Activated CD4-positive, alpha-beta T cell treated with anti-CD3 and anti-CD28 coated beads, Interleukin-2, amount 10 ng/mL, durations not matched to agents 24 days and 14 days (primary cell): ENCODE measurements at places on chromosomes 12 and 14.

GRCh38 chr12:153080-153746 lies 60.7 kb downstream of the SLC6A12 start:
- no peaks in the 10 kb centered on the region for H3K4me1 ChIP-seq
- H3K27me3 ChIP-seq: no peaks in the 10 kb centered on the region
- H3K36me3 ChIP-seq: no peaks in the 10 kb centered on the region
- no peak overlapping the region for H3K4me3 ChIP-seq

- H3K27me3 ChIP-seq: peaks cover 25% of the 10 kb centered on the region
- H3K4me1 ChIP-seq: peaks cover 10% of the 10 kb centered on the region
- H3K27ac ChIP-seq: no peak within 1 kb of the TSS
- H3K36me3 ChIP-seq: no peaks in the 10 kb centered on the region
Measured at GRCh38 chr12:122182887-122183587, at the start of gene LRRC43. LRRC43 (plus strand) TSS chr12:122183123; CDS start chr12:122183145, 22 bp downstream.

GRCh38 chr14:34081576-34082136 lies 130.8 kb upstream of the EGLN3 start:
- no peak overlapping the region for H3K4me3 ChIP-seq
- H3K27ac ChIP-seq: no peak overlapping the region
- no peaks in the 10 kb centered on the region for H3K36me3 ChIP-seq
- no peak for DNase-seq

DNA sequence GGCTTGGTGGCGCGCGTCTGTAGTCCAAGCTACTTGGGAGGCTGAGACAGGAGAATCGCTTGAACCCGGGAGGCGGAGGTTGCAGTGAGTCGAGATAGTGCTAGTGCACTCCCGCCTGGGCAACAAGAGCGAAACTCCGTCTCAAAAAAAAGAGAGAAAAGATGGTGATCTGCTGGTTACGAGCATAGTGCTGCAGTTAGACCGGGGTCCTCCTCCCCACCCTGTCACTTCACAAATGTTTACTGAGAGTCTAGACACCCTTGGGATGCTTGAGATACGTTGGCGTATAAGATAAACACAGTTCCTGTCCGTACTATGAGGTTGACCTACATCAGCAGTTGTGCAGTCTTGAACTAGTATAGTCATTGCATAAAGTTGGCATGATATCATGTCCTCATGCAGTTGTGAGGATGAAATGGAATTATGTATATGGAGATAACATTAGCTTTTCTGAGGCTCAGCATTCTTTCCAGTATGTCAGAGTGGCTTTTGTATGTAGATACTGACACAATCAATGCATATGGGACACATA lies 787 bp downstream of the ACAD10 start:
- DNase-seq: no peak
- peaks cover 28% of the 10 kb centered on the region for H3K4me1 ChIP-seq
- H3K36me3 ChIP-seq: peaks cover 22% of the 10 kb centered on the region
- no peaks in the 10 kb centered on the region for H3K27me3 ChIP-seq
- H3K4me3 ChIP-seq: peak overlapping the region; percentile 99

- H3K4me1 ChIP-seq: no peaks in the 10 kb centered on the region
- H3K36me3 ChIP-seq: no peaks in the 10 kb centered on the region
- H3K27me3 ChIP-seq: peaks cover 14% of the 10 kb centered on the region
- no peak overlapping the region for H3K4me3 ChIP-seq
- no peak overlapping the region for H3K27ac ChIP-seq
- no peak for DNase-seq
Measured at GRCh38 chr12:113486722-113487121, 15.1 kb upstream of the LHX5 start.

GRCh38 chr14:65433157-65433556 lies 20.6 kb downstream of the FUT8 start:
- no peak for DNase-seq
- peaks cover 51% of the 10 kb centered on the region for H3K4me1 ChIP-seq
- peak overlapping the region; percentile 77 for H3K27ac ChIP-seq
- no peaks in the 10 kb centered on the region for H3K27me3 ChIP-seq
- peak overlapping the region; percentile 15 for H3K4me3 ChIP-seq

- DNase-seq: no peak
- no peak overlapping the region for H3K4me3 ChIP-seq
- H3K36me3 ChIP-seq: no peaks in the 10 kb centered on the region
- H3K27ac ChIP-seq: no peak overlapping the region
Measured at GRCh38 chr14:78840898-78841297, 670.7 kb downstream of the NRXN3 start.

DNA sequence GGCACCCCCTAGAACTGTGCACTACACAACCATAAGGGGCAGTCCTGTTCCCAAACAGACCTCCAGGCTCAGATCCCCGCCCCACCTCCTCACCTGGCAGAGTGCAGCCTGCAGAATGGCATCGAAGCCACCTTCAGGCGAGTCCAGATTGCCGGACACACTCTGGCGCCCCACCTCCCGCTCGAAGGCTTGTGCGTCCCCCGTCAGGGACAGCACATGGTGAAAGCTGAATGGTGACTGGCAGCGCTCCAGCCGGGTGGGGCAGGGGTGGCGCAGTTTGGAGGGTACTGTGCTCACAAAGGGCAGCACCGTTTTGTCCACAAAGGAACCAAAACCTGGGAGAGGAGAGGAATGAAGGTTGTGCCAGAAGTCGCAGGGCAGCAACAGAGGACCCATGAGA lies 10.6 kb downstream of the ITGB7 start:
- no peak for DNase-seq
- peaks cover 79% of the 10 kb centered on the region for H3K36me3 ChIP-seq
- H3K4me3 ChIP-seq: no peak overlapping the region

DNA sequence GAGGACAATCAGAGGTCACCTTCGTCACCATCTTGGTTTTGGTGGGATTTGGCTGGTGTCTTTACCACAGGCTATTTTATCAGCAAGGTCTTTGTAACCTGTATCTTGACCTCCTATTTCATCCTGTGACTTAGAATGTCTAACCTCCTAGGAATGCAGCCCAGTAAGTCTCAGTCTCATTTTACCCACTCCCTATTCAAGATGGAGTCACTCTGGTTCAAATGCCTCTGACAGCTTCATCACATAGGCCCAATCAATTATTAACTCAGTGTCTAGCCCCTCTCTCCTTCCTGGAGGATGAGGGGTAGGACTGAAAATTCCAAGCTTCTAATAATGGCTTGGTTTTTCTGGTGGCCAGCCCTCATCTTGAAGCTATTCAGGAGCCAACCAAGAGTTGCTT lies 111.4 kb upstream of the NAP1L1 start:
- no peak overlapping the region for H3K4me3 ChIP-seq
- peaks cover 10% of the 10 kb centered on the region for H3K27me3 ChIP-seq
- no peaks in the 10 kb centered on the region for H3K36me3 ChIP-seq
- no peak overlapping the region for H3K27ac ChIP-seq
- peaks cover 4% of the 10 kb centered on the region for H3K4me1 ChIP-seq

- peak overlapping the region; percentile 53 for H3K27ac ChIP-seq
- H3K36me3 ChIP-seq: no peaks in the 10 kb centered on the region
- peaks cover 4% of the 10 kb centered on the region for H3K4me1 ChIP-seq
- peak overlapping the region; percentile 49 for H3K4me3 ChIP-seq
Measured at GRCh38 chr14:104136472-104137296, 1.7 kb upstream of the KIF26A start.

GRCh38 chr14:39765676-39766075 lies 333.4 kb upstream of the FBXO33 start:
- no peak overlapping the region for H3K4me3 ChIP-seq
- H3K36me3 ChIP-seq: no peaks in the 10 kb centered on the region
- DNase-seq: no peak

DNA sequence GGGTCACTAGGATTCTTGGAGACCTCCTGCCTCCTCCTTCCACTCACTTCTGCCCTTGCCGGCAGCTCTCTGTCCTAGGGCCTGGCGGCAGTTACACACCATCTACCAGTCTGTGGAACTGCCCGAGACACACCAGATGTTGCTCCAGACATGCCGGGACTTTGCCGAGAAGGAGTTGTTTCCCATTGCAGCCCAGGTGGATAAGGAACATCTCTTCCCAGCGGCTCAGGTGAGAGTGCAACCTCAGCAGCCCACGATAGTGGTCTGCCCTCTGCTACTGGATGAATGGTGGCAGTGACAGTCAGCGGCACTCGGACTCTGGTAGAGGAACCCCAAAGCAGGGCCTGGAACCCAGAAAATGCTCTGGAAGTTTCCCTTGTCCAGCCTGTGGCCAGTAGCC lies 1.3 kb downstream of the ACADS start:
- H3K36me3 ChIP-seq: peaks cover 33% of the 10 kb centered on the region
- peaks cover 17% of the 10 kb centered on the region for H3K4me1 ChIP-seq
- H3K27me3 ChIP-seq: no peaks in the 10 kb centered on the region
- DNase-seq: no peak
- no peak overlapping the region for H3K27ac ChIP-seq

DNA sequence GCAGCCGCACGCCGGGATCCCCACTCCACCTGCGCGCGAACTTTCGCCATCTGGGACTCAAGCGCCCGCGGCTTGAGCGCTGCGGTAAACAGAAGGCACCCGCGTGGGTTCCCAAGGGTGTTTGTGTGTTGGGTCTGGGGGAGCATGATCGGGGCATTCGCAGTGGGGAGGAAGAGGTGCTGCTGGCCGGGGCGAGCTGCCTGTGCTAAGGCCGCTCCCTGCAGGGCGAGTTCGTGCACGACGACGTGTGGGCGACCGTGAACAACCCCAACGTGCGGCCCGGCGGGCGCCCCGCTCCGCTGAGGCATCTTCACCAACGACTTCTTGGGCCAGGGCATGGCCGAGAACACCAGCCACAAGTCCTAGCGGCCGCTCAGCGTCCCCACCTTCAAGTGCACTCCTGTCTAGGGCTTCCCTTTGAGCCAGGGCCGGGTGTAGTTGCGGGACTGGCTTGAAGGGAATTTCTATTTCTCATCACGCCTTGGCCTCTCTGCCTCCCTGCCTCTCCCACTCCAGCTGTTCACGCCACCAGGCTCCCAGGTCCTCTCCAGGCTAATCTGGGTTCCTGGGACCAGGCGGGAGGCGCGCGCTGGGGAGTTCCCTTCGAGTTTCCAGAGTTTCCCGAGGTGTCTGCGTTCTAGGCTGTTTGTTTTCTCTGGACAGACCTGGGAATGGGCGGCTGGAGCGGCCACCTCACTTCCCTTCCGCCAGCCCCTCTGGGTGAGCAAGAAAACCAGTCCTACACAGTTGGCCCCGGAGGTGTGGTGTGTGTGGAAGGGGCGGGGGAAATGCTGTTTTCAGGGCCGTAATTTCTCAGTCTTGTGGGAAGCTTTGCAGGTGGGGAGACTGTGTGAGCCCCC lies 417.8 kb upstream of the TMTC1 start:
- no peak overlapping the region for H3K4me3 ChIP-seq
- H3K27me3 ChIP-seq: peaks cover 10% of the 10 kb centered on the region
- no peaks in the 10 kb centered on the region for H3K36me3 ChIP-seq
- no peak for DNase-seq
- H3K4me1 ChIP-seq: no peaks in the 10 kb centered on the region

DNA sequence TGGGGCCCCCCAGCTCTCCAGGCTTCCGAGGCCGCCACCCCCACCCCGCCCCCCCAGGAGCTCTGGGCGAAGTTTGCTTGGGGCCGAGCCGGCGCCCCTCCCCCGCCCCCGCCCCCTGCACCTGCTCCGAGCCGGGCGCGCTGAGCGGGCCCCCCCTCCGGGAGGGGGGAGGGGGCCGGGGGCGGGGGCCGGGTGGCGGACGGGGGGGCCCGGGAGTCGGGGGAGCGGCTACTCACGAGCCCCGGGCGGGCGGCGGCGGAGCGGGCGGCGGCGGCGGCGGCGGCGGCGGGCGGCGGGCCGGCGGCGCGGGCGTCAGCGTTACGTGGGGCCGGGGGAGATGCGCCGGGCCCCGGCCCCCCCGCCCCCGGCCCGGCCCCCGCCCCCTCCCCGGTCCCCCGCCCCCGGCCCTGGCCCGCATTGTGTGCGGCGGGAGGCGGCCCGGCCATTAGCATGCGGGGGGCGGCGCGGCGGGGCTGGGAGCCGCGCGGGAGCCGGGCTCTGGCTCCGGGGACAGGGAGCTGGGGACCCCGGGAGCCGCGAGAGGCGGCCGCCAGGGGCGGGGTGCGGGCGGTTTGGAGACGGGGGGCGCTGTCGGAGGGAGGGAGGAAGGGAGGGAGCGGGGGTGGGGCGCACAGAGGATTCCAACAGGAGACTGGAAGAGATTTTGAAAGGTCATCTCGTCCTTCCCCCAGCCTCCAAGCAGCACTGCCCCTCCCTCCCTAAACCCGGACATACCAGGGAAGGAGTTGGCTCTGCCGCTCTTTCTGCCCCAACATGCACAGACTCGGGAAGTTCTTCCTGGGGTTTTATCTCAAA lies at the start of gene ZNF219:
Gene ZNF219 (minus strand): TSS at position 580 of the 816 bp plus-strand sequence. CDS start 5,064 bp downstream, outside the sequence.
- DNase-seq: peak; percentile 79
- peaks cover 26% of the 10 kb centered on the region for H3K4me1 ChIP-seq
- peak within 1 kb of the TSS; percentile 61 for H3K27ac ChIP-seq
- peaks cover 20% of the 10 kb centered on the region for H3K27me3 ChIP-seq
- peak within 1 kb of the TSS; percentile 84 for H3K4me3 ChIP-seq

GRCh38 chr12:80846952-80847351 lies 90.8 kb downstream of the LIN7A start:
- no peaks in the 10 kb centered on the region for H3K27me3 ChIP-seq
- no peaks in the 10 kb centered on the region for H3K36me3 ChIP-seq
- no peaks in the 10 kb centered on the region for H3K4me1 ChIP-seq
- H3K4me3 ChIP-seq: no peak overlapping the region
- H3K27ac ChIP-seq: no peak overlapping the region
- no peak for DNase-seq

DNA sequence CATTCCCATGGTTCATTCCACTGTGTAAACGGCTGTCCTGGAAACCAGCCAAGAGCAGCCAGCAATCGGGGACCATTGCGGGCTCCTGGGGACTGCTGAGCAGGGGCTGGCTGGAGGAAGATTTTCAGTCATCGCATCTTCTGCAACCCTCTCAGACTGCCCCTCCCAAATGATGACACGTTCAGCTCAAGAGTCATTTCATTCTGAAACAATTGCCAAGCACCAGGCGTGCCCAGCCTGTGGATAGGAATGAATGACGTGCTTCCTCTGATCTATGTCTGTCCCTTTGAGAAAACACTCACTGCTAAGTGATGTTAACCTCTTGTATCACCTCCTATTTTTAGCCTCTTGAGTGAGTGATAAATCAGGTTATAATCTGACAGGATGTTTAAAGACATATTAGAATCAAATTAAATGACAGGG lies 62.0 kb downstream of the NDUFA12 start:
- H3K36me3 ChIP-seq: peaks cover 14% of the 10 kb centered on the region
- H3K27ac ChIP-seq: peak overlapping the region; percentile 52
- peak overlapping the region; percentile 22 for H3K4me3 ChIP-seq
- H3K4me1 ChIP-seq: peaks cover 30% of the 10 kb centered on the region

DNA sequence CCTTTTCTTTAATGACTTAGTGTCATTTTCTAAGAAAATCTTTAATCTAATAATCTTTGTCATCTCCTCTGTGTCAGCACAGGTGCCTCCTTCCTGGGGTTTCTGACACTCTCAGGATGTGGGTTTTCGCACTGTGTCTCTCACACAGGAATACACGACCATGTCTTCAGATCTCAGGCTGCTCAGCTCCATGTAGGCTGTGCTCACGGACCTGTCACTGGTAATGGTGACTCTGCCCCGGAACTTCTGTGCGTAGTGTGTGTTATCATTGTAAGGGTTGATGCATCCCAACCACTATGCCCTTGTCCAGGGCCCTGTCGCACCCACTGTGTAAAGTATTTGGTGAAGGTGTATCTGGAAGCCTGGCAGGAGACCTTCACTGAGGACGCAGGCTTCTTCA lies 647.8 kb downstream of the TMEM121 start:
- peak; percentile 87 for DNase-seq
- peak overlapping the region; percentile 22 for H3K27ac ChIP-seq
- peak overlapping the region; percentile 44 for H3K4me3 ChIP-seq
- H3K27me3 ChIP-seq: peaks cover 28% of the 10 kb centered on the region
- no peaks in the 10 kb centered on the region for H3K36me3 ChIP-seq
- peaks cover 43% of the 10 kb centered on the region for H3K4me1 ChIP-seq

- H3K36me3 ChIP-seq: peaks cover 40% of the 10 kb centered on the region
- no peak overlapping the region for H3K27ac ChIP-seq
- no peak overlapping the region for H3K4me3 ChIP-seq
- H3K27me3 ChIP-seq: no peaks in the 10 kb centered on the region
- DNase-seq: no peak
Measured at GRCh38 chr12:132936163-132936562, 19.9 kb downstream of the ZNF605 start.

GRCh38 chr12:60684988-60685655 lies 1089.3 kb downstream of the SLC16A7 start:
- H3K27ac ChIP-seq: no peak overlapping the region
- H3K27me3 ChIP-seq: no peaks in the 10 kb centered on the region
